ENCODE measurements at places on chromosomes 12 and 14.

DNA sequence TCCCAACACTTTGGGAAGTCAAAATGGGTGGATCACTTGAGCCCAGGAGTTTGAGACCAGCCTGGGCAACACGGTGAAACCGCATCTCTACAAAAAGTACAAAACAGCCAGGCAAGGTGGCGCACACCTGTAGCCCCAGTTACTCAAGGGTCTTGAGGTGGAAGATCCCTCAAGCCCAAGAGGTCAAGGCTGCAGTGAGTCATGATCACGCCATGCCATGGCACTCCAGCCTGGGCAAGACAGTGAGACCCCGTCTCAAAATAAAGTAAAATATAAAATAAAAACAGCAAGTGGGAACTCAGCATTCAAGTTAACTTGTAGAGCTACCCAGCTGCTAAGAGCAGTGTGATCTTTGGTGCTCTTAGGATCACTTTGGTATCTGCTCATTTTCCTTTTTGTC, 12.7 kb downstream of the RFC5 start:
- no peak for DNase-seq

GRCh38 chr12:28512876-28513275, 322.6 kb downstream of the CCDC91 start:
- DNase-seq: no peak

GRCh38 chr14:51251486-51251885, 11.4 kb downstream of the TMX1 start:
- DNase-seq: no peak

- DNase-seq: no peak
Observed at GRCh38 chr14:45785240-45785639, 532.2 kb upstream of the MIS18BP1 start.

- DNase-seq: no peak
Observed at GRCh38 chr12:115667116-115667515, 610.4 kb downstream of the MED13L start.

- DNase-seq: no peak
Observed at GRCh38 chr14:64440494-64440893, 24.8 kb upstream of the AKAP5 start.

GRCh38 chr12:90947869-90948268, 7.1 kb downstream of the CCER1 start:
- no peak for DNase-seq

GRCh38 chr12:42571327-42572009, 18.1 kb downstream of the PRICKLE1 start:
- no peak for DNase-seq

- peak; percentile 79 for DNase-seq
Observed at GRCh38 chr12:121811434-121812319, 7.9 kb downstream of the SETD1B start.
